Putamen (tissue), 1 donor: ENCODE measurements at places on chromosomes 5 and 9.

GRCh38 chr9:115099901-115100300, 18.1 kb downstream of the TNC start:
- DNase-seq = peak; percentile 9

GRCh38 chr9:248278-248961, 33.8 kb downstream of the DOCK8 start:
- no peak for DNase-seq

- DNase-seq = no peak
Measured at GRCh38 chr5:88298425-88298824, 29.8 kb upstream of the TMEM161B start.

- peak; percentile 63 for DNase-seq
Measured at GRCh38 chr5:94849821-94850736, 231.6 kb downstream of the SLF1 start.

GRCh38 chr5:170151097-170151831, 45.6 kb downstream of the FOXI1 start:
- DNase-seq = no peak

DNA sequence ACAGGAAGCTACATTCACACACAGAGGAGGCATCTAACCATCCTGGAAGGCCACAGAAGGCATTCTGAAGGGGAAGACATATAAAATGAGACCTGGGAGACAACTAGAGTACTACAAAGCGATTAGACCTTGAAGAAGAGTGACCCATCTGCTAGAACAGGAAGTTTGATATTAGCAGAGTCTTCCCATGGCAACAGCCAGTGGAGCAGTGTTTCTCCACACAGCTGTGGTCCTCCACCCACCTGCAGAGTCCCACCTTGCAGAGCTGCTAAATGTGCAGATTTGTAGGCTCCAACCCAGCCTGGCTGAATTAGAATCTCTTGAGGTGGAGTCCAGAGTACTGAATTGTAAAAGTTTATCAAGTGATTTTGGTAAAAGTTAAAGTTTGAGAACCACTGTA, 267.0 kb downstream of the CETN3 start:
- no peak for DNase-seq

- DNase-seq = no peak
Measured at GRCh38 chr9:20495098-20495497, 127.2 kb downstream of the MLLT3 start.

DNA sequence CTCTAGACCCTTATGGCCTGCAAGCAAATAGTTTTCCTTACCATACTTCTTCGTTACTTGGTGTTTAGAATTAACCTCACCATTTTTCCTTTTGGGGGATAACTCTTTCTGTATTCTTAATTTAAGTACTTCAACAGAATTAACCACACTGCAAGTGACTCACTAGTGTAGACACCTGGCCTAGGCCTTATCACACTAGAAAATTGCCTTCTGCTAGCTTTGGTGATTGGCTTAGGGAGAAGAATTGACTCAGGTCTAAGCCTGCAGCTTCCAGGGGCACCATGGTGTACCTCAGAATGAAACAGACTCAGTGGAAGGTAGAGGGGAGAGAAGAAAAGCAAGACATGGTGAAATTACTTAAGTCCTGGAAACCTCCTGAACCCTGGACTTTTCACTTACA, 112.8 kb upstream of the HMHB1 start:
- no peak for DNase-seq

GRCh38 chr9:36127652-36128244, 8.8 kb upstream of the GLIPR2 start:
- no peak for DNase-seq

DNA sequence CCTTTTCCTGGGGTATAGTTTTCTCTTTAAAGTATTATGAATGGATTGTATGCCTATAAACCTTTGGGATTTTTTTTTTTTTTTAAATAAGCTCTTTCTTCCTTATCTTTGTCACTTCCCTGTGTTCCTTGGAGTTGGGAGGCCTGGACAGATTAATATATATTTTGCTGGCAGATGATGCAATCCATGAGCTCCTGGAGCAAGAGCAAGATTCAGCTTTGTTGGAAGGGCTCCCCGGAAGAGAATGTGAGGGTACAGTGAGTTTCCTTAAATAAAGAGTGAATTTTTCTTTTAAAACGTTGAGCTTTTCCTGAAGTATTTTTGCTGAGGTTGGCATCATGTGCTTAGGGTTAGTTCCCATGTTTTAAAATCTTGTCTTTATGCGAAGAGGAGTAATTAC, 98.7 kb upstream of the SLC28A3 start:
- DNase-seq = no peak

GRCh38 chr9:135240871-135241311, 153.4 kb downstream of the OLFM1 start:
- no peak for DNase-seq

- DNase-seq = peak; percentile 27
Measured at GRCh38 chr9:121122246-121123032, 47.7 kb downstream of the CNTRL start.

DNA sequence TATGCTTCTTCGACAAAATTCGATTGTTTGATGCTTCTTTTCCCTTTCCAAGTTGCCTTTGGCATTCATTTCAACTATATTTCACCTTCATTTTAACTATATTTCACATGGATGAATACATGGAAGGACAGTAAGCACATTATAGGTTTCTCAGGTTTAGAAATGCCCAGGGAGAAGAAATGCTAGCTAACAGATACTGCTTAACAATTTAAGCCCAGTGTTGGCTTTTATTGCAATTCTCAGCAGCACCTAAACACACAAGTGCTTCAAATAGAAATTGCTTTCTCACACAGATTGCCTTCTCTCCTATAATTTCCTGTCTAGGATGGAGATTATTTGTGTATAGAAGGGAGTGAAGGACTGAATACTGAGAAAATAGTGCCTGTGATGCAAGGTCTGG, 30.2 kb upstream of the SMC5 start:
- no peak for DNase-seq

- DNase-seq = peak; percentile 71
Measured at GRCh38 chr9:115649991-115650472, 503.6 kb upstream of the PAPPA start.

DNA sequence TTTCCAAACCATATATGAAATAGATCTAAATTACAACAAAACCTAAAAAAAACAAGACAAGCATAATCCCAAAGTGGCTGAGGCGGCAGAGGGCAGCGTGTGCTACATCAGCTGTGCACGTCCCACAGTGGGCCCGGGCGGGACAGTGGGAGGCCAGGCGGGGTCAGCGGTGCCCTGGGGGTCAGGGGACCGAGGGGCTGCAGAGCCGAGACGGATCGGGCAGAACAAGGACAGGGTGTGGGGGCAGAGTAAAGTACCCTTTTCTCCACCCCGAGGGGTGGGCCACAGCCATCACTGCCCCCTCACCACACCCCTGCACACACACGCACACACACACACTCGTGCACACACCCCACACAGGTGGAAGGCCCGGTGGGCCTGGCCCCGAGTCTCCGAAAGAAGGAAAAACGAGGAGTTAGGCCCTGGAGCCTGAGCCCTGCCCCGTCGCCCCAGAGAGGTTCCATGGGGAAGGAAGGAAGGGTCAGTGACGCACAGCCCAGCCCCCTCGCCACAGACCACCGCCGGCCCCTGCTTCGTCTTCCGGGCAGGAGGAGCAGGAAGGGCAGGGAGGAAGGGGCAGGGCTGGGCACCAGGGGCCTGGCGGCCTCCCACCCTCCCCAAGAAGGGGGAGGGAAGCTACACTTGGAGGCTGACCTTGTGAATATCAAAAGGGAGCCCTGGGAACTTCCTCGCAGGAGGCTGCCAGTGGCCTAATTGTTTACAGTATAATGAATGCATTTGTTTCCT, 49.6 kb upstream of the UBAC1 start:
- no peak for DNase-seq

GRCh38 chr5:133015466-133015865, 10.9 kb downstream of the ZCCHC10 start:
- no peak for DNase-seq

DNA sequence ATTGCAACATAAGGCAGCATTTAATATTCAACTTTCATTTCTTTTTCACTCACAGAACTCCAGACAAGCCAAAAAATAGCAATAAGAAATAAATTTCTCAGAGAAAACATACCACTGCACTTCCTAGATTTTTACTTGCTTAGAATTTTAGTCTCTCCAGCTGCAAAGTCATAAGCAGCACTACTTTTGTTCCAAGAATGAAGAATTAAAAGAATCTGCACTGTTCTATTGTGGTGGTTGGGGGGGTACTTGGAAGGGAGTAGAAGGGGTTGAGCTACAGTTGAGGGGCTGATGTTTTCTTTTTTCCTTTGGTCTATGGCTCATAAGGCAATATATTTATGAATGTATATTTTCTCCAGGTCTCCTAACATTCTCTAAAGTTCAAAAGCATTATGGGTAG, 144.5 kb downstream of the KIAA0825 start:
- no peak for DNase-seq

DNA sequence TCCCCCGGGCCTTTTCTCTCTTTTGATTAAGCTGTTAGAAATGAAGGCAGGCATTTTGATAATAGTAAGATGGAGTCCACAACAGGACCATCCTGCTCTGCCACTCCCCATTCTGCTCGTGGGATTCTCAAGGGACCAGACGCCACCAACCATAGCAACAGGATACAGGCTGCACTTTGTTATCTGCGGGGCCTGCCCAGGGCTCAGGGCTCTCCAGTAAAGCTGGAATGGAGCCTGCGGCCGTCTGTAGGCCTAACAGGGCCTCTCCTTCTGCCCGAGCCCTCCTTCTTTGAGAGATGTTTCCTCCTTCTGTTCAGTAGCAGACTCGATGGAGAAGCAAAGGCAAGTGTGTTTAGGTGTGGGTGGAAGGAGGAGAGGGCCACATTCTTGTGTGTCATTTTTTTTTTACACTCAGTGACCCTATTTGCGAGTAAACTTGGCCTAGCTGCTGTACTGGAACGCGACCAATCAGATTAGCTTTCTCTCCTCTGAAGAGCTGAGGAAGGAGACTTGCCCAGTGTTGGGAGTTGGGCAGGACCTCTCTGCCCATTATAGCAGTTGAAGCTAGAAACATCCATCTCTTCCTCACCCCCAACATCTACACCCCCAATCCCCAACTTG, 8.9 kb upstream of the EPB41L4B start:
- no peak for DNase-seq

DNA sequence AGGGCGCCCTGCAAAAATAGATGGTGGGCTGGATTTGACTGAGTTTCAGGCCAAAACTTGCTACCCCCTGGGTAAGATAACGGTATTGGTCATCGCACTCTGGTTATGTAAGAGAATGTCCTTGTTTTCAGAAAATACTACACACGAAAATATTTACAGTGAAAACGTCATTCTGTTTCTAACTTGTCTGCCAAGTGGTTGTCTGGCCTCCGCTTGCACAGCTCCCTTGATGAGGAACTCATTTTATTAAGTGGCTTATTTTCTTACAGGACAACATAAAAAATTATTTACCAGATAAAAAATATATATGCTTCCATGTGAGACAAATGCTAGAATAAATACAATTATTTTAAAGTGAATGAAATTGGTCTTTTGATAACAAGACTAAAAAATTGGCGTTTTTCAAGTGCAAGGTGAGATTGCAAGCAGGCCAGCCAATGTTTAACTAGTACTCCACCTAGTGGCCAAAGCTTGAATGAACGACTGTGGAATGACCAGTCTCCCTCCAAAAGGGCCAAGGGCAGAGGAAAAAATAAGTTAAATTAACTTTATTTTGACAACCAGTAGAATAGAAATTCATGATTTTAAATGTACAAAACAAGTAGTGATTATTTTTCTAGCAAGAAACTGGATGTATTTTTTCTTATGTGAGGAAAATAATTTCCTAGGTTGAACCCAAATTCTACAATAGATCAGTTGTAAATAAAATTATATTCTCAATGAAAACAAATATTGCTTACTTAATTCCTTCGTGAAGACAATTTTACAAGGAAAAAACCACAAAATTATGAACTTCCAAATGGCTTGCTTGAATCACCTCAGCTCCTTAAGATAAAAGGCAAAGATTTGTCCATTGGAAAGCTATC, 93.2 kb downstream of the ZFAND5 start:
- no peak for DNase-seq

- DNase-seq = no peak
Measured at GRCh38 chr5:152288499-152288898, 116.6 kb downstream of the NMUR2 start.

- no peak for DNase-seq
Measured at GRCh38 chr5:138544181-138545134, 1.4 kb upstream of the ETF1 start.

- DNase-seq = no peak
Measured at GRCh38 chr9:121551985-121552753, 52.5 kb upstream of the GGTA1 start.

- DNase-seq = no peak
Measured at GRCh38 chr5:160555581-160555970, 133.9 kb downstream of the PTTG1 start.

DNA sequence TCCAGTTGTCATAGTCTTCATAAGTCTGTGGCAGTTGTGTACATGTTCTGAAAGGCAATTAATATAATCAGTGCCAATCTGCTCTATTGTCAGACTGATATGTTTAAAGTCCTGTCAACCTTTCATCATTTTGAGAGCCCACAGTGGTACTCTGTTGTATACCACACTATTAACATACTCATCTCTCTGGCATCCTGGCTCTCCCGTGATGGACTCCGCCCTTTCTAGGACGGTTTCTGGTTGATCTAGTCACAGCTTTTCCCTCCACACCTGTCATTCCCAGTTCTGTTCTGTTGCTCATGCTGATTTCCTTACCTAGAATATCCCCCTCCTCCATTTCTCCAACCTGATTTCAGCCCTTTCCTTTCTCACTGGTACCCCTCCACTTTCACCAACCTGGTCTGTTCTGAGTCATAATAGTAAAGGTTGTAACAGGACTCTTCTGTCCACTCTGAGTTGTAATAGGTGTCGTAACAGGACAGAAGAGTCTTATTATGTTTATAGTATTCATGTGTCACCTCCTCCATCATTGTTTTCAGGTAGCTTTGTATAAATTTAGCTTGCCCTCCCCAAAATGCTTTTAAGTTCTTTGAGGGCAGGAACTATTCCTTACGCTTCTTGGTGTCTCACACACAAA, 4.1 kb downstream of the PTCD2 start:
- DNase-seq = no peak

DNA sequence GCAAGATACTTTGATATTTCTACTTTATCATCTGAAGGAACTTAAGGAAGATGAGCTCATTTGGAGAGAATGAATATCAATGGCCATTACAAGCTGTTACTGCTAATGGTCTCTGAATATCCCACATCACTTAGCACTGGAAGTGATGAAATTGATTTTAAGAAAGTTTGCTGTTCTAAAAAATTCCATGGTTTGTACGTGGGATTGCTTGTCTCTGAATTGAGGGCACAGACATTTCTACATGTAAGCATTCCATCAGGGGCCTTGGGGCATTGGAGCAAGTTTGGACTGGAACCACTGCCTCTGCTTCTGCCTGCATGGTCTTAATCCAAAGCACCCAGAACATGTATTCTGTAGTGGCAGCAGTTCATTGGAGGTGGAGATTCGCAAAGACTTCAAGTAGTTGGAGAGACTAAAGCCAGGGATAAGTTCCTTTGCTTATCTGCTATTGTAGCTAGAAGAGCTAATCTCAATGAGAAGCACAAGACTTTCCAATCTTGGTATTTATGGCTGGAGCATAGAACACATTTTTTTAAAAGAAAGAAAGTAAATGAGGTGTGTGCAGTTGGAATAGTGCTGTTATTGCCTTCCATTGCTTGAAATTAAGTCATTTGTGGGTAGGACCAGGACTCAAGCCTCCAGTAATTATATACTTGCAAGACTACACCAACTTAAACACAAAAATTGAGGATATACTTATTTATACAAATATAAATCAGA, 424.2 kb downstream of the SPATA31D1 start:
- DNase-seq = no peak

GRCh38 chr9:88661759-88662158, 126.8 kb downstream of the NXNL2 start:
- no peak for DNase-seq
